Activated CD4-positive, CD25-positive, alpha-beta regulatory T cell (primary cell): ENCODE measurements at places on chromosomes 11 and 22.

DNA sequence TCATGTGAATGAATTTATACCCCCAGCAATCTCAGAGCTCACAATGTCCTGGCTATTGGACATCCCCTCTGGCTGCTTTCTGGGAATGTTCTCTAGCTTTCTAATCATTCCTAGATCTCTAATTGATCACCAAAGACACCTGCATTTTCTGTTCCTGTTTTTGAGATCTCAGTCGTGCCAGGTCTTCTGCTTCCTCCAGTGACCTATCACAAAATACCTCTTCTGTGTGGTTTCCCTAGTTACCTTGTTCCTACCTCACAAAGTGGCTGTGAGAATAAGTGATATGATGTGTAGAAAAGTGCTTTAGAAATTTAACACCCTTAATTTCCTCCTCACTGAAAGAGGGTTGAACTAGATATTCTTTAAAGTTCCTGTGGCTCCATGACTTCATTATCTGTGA lies 92.2 kb downstream of the LUZP2 start:
- DNase-seq, result no peak

- no peak for DNase-seq
Observed at GRCh38 chr22:48250286-48250895, 1487.9 kb downstream of the TBC1D22A start.

GRCh38 chr11:34439610-34440198 lies 970 bp downstream of the CAT start:
- no peak for DNase-seq

GRCh38 chr11:17846852-17847453 lies 112.4 kb downstream of the KCNC1 start:
- no peak for DNase-seq

DNA sequence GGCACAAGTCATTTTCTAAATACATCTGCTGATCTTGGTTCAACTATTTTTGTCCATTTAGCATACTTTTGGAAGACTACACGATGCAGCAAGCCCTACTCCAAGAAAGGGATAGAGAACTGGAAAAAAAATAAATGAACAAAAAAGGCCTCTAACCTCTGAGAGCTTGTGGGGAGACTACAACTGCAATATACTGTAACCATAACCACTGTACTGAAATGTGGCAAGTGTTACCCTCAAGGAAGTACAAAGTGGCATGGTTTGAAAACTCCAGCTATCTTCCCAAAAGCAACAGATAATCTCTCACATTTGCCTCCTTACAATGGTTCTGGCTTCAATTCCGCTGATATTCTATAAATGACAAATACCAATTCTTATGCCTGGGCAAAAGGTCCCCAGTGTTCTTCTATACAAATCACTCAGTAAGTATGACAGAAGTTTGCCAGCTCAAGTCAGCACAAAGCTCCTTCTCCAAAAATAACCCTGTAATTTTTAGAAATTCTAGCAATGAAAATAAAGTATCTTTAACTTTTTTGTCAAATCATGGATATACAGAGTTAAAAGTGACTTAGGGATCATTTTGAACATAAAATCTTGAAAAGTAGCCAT lies 22.9 kb downstream of the AMBRA1 start:
- no peak for DNase-seq

- no peak for DNase-seq
Observed at GRCh38 chr11:10318527-10318802, 13.6 kb downstream of the ADM start.

- DNase-seq, result no peak
Observed at GRCh38 chr22:48605856-48606481, 1221.7 kb downstream of the BRD1 start.

GRCh38 chr22:22681221-22681739 lies 36.9 kb downstream of the GGTLC2 start:
- no peak for DNase-seq

DNA sequence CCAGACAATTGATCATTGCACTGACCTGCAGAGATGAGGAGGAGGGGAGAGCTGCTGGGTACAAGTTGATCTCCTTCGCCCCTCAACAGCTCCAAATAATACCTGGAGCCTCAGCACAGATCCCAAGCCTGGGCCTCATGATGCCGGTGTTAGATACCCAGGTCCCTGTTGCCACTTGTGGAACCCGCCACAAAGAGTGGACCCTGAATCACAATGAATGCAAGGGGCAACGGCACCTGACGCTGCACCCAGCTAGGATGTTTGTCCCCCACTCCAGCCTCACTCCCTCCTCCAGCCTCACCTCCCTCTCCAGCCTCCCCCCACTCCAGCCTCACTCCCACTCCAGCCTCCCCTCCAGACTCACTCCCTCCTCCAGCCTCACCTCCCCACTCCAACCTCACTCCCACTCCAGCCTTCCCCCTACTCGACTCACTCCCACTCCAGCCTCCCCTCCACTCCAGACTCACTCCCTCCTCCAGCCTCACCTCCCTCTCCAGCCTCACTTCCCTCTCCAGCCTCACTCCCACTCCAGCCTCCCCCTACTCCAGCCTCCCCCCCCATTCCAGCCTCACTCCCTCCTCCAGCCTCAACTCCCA lies 879.0 kb downstream of the BRD1 start:
- DNase-seq, result no peak

DNA sequence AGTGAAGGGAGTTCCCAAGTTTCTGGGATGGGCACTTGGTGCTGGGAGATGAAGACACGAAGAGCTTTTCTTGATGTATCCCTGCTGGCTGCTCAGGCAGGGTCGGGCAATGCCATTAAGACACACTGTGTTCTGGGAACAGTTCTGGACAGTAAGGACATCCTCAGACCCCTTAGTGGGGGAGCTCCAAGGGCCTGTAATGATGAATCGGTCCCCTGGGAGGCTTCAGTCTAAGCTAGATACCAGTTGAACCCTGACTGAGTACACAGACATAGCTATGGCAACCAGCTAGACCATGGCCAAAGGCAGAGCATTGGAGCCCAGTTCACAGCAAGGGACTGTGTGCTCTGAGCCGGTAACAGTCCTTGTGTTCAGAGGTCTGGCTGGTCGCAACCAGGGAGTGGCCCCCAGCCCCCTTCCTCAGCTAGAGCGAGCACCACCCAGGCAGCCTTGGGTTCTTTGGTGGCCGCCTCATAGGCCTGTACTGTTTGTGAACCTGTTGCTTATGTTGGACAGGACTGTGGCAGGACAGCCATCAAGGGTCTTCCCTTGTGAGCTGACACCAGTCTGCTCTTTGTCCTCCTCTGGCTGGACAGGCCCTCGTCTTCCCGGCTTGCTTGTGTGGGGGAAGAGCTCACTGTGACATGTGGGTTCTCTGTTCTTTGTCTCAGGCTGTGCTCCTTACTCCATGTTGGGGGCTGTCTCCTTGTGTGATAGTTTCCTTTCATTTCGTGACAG lies 25.0 kb downstream of the MED15 start:
- DNase-seq, result no peak

DNA sequence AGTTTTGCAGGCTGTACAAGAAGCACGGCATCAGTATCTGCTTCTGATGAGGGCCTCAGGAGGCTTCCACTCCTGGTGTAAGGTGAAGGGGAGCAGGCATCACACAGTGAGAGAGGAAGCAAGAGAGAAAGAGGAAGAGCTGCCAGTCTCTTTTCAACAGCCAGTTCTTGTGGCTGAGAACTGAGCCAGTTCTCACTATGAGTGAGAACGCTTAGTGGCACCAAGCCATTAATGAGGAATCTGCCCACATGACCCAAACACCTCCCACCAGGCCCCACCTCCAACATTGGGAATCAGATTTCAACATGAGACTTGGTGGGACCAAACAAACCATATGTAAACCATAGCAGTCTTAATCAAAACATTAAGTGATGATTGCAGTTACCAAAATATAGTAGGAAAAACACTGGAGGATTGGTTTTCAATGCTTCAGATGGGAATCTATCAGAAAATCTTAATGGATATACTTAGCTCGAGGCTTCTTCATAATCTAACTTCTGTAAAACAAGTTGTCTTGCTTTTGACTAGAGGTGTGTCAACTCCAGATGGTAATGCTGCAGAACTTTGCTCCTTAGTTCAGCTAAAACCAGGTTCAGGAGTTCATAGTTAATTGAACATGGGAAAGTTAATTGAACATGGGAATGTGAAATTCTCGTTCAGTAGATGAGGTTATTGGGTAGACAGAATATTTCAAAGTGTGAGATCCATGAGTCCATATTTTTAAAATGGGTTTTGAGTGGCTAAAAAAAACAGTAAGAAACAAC lies 12.2 kb downstream of the FAR1 start:
- no peak for DNase-seq

DNA sequence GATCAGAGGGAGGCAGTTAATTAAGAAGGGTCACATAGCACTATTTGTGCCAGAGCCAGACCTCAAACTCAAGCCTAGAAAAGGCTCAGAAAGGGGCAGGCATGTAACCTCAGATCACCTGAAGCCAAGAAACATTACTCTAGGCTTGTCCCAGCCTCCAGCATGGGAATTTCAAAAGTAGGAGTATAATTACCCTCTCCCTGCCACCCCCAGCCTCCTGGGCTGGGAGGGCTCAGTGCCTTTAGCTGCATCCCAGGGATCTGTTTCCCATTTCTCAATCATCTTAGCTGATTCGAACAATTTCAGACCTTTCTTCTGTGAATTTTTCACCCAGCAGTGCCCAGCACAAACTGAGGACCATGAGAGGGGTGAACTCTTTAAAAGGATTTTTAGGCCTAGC lies 33.1 kb upstream of the LRRC10B start:
- DNase-seq, result no peak

- no peak for DNase-seq
Observed at GRCh38 chr11:88402192-88402715, 64.7 kb upstream of the CTSC start.

DNA sequence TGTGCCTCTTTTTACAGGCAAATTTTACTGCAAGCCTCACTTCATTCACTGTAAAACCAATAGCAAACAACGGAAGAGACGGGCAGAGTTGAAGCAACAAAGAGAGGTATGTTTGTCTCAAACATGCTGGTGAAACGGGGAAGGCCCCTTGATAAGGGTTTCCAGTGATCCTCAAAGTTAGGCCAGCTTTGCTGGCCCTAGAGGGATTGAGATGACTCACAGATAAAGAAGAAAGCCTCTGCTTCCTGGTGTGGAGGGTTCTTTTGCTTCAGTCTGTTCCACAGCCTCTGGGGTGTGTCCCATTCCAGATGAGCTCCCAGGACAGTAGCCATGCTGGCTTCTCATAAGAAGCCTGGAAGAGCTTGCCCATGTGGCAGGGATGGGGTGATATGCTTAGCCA lies 118.9 kb upstream of the PARVA start:
- DNase-seq, result no peak

DNA sequence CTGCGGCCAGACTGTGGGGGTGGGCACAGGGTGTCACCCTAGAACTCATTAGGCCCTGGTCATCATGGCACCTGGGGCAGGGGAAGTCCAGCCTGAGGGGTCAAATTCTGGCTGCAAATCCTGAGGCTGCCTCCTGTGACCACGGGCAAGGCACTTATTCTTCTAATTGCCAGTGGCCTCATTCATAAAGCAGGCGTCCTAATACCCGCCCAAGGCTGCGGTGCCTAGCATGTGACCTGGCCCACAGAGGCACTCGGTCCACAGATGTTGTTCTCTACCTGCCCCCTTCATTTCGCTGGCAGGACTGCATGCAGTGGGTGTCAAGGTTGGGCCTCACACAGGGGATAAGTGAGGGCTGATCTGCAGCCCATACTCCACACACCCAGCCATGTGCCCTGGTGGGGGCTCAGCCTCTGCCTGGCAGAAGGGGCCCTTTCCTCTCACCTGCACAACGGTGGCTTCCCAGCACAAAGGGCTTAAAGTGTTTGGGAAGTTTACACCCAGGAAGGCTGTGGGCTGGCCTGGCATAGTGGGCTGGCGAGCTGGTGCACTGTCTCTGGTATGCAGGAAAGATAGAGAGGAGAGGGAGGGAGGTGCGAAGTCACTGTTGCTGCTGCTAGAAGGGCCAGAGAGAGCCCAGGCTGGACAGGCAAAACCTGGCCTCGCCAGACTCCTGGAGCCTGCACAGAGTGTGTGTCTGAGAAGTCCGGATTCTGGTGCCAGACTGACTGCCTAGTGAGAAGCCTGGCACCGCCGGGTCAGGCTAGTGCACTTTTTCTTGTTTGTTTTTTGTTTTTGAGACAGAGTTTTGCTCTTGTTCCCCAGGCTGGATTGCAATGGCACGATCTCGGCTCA lies 3.2 kb downstream of the MPST start:
- DNase-seq, result no peak

- DNase-seq, result no peak
Observed at GRCh38 chr11:82978422-82979099, 77.0 kb downstream of the DDIAS start.

DNA sequence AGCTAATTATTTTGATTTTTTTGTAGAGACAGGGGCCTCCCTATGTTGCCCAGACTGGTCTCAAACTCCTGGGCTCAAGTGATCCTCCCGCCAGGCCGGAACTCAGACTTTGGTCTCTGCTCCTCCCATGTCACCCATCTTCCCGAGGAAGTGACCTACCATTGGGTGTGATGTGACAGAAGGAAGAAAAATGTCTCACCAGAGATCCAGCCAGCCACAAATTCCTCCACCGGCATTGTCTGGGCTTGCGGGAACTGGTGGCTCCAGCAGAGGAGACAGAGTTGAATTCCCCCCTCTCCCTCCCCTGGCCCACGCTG lies 772 bp downstream of the SLC25A45 start:
- DNase-seq, result no peak

- DNase-seq, result no peak
Observed at GRCh38 chr11:60984636-60985035, 13.2 kb downstream of the CD6 start.

DNA sequence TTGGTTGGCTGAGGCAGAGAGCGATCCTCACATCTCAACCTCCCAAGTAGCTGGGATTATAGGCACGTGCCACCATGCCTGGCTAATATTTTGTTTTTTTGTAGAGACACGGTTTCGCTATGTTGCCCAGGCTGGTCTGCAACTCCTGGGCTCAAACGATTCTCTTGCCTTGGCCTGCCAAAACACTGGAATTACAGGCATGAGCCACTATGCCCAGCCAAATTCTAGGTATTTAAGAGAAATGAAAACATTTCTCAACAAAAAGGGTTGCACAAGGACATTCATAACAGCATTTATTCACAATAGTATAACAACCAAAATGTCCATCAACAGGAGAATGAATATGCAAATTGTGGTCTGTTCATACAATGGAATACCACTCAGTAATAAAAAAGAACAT lies 31.7 kb upstream of the RBX1 start:
- no peak for DNase-seq

GRCh38 chr22:29480512-29481264 lies 670 bp downstream of the NEFH start:
- DNase-seq, result no peak

- DNase-seq, result no peak
Observed at GRCh38 chr11:113884361-113884836, 9.0 kb upstream of the USP28 start.

- no peak for DNase-seq
Observed at GRCh38 chr22:27603800-27604144, 197.8 kb downstream of the MN1 start.

GRCh38 chr11:134905517-134905916 lies 493.5 kb upstream of the B3GAT1 start:
- no peak for DNase-seq

- DNase-seq, result no peak
Observed at GRCh38 chr11:78227921-78228320, 39.2 kb downstream of the USP35 start.

- no peak for DNase-seq
Observed at GRCh38 chr22:27207266-27207665, 549.9 kb downstream of the MIAT start.

GRCh38 chr22:44599500-44600140 lies 101.6 kb upstream of the RTL6 start:
- DNase-seq, result no peak
